ENCODE measurements at places on chromosomes 2 and 18. TPM values are rescaled to one million over a fixed set of nuclear protein-coding genes. Genes with fewer than 3 reads are reported as not detected.

The PRKAG3 gene
- not detected for total RNA-seq

- DNase-seq, result no peak
Observed at GRCh38 chr2:31404302-31404701, 10.2 kb downstream of the XDH start.

DNA sequence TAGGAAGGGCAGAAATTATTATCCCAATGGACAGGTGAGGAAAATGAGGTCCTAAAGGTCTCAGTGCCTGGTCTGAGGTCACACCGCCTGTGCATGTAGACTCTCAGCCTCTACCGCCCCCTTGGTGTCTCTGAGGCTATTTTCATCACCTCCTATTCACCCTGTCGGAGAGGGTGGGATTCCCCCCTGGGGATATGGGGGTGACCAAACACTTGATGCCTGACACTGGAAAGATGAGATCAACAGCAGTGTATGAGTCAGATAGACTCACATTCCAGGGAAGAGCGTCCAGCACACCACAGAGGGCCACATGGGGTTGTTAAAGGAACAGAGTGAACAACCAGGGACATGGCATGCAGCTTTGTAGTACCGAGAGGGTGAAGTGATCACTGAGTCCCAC, 199.7 kb downstream of the SMAD2 start:
- no peak for DNase-seq

DNA sequence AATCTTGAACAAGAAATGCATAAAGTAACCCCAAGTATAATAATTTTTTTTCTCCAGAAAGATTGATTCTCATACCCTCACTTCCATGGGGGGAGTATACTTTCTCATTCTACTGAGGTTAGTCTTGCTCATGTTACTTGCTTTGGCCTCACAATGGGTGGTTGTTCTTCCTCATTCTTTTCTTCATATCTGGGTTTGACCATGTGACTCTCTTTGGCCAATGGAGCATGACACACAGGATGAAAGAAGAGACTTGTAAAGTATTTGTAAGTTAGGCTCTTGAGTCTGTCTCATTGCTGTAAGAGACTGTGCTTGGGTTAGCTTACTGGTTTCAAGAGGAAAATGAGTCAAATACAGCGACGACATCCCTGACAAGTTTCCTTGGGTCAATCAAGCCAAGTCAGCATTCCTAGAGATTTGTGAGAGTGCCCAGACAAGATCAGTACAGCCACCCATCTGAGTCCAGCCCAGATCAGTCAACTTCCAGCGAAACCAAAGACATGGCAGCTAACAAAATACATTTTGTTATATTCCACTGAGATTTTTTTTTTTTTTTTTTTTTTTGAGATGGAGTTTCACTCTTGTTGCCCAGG, 970.2 kb downstream of the BCL11A start:
- no peak for DNase-seq

The LRATD1 gene
- 17.1 TPM for total RNA-seq

The ANKRD30B gene
- total RNA-seq, result 0.70 TPM

- no peak for DNase-seq
Observed at GRCh38 chr2:173716458-173717052, 248.6 kb downstream of the SP3 start.

DNA sequence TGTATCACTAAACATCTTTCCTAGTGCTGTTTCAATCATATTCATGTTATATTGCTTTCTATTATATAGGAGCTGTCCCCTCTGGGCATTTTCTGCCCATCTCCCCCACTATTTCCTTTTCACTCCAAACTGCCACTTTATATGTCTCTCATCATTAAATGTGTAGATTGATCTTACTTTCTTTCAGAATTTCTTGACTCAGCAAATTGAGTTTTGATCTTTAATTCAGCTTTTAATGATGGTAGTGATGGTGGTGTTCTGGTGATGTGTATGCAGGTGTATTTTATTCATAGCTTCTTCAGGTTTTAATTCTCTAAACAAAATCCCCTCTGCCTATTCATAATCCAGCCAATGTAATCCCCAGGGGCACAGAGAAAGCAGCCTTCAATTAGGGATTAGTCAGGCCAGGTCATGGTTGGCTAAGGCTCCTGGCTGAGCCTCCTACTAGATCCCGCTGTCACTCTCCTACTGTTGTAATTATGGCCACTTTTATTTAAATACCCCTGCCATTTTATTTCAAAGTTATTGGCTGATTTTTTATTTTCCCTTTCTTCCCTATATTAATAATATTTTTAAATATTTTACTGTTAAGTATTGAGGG, 325.4 kb downstream of the SPAG16 start:
- no peak for DNase-seq

DNA sequence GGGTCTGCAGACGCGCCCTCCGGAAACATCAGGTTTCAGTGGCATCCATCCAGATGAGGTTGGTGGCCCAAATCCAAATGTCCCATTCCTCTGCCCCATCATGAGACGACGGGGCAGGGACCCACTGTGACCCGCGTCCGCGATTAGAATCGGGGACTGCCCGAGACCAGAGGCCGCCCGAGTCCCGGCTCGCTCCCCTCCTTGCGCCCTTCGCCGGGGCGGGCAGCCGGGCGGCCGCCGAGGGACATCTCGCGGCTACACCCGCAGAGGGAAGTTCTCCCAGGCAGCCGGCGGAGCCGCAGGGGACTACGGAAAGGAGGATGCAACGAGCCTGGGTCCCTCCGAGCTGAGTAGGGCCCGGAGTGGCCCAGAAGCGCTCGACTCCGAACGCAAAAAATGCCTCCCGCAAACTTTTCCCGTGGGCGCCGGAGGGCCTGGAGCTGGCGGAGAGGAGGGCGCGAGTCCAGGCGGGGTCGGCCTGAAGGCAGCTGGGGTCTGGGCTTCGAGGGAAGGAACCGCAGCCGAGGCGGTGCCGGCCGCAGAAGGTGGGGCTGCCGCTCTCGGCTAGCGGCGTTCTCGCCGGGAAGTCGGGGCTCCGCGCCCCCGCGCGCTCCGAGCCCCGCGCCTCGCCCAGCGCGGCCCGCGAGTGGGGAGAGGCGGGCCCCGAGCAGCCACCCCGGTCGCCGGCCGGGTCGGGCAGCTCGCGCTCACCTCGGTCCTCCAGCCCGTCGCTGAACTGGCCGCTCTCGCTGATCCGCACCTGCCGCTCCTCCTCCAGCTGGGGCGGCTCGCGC, 580 bp downstream of the TMEM163 start:
- no peak for DNase-seq

DNA sequence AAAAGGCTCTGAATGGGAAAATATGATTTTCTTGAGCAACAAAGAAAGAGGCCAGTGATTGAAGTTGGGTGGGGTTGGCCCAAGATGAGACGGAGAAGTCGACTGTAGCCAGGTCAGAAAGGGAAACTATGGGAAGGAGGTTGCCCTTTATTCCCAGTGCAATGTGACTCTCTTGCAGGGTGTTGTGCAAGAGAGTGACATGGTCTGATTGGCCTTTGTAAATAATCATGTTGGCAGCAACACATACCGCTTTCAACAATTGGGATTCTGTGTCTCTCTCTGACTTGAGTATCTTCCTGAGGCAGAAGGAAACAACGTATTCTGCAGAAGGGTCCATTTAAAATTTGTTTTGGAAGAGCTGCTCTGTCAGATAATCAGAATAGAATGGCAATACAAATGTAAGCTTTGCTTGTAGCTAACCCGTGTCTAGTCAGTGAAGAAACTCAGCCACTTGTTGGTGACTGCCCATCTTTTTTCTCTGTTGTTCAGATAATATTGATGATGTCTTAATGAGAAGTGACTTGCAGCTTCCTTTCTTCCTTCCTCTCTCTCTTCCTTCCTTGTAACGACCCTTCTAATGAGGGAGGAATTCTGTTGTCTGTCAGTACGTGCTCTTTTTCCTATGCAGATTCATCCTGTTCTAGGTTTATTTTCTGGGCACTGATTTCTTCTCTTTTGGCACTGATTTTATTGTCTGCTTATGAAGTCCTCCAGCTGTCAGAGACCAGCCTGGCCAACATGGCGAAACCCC, 311.0 kb upstream of the FAM98A start:
- DNase-seq, result no peak

The ST8SIA5 gene
- 0.24 TPM for total RNA-seq

The DOK1 gene
- total RNA-seq, result 12.9 TPM

The TCF23 gene
- not detected for total RNA-seq

GRCh38 chr2:234300932-234301823, 195.7 kb downstream of the ARL4C start:
- DNase-seq, result no peak

DNA sequence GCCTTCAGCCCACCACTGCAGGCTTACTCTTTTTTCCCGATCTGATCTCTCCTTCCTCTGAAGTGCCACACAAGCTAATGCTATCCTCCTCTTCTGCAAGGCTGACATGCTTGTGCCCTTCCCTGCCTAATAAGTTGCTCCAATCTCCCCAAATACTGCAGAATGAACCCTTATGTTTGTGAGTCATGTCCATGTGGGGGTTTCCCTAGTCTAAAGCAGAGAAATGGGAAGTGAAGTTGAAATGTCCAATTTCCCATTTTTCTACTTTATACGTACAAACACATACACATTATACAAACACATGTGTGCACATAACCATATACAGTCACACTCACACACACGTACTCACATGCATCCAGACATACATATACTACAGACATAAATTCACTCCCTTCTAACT, 288.1 kb upstream of the CELF4 start:
- no peak for DNase-seq

GRCh38 chr2:176461809-176462670, 192.8 kb downstream of the MTX2 start:
- no peak for DNase-seq

The NEUROD1 gene
- not detected for total RNA-seq

DNA sequence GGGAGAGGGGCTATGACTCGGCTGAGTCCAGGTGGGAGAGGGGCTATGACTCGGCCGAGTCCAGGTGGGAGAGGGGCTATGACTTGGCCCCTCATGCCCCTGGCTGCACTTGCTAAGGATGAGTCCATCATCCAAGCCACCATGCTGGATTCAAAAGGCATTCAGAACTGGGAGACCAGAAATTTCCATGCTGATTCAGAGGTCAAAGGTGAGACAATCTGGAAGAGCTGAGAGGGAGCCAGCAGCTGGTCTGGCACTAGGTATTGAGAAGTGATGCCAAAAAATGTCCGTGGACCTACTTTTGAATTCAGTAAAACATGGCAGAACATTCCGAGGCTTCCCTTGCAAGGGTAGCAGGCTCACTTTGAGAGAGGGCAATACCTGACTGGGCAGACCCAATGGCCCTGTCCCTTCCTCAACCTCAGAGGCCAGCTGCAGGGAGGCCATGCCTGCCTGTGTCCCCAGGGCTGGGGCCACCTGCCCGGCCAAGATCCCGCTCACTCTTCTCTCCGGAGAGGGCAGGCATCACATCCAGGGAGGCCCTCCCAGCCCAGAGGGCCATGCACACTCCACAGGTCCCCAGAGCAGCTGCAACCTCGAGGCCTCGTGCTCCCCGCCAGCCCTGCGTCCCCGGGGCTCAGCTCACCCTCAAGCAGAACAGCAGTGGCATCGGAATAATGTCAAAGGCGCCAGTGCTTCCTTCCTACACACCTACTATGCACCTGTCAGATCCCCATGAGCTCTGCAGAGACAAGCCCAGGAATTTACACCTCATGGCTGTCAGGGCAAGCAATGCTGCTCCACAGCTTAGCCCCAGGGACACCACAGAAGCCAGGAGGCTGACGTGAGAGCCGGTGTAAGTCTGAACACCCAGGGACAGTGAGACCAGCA, 80.2 kb upstream of the GPC1 start:
- no peak for DNase-seq

- no peak for DNase-seq
Observed at GRCh38 chr2:32064713-32065112, 1.4 kb downstream of the SPAST start.

The MERTK gene
- total RNA-seq, result 10.3 TPM

GRCh38 chr2:10196110-10196892, 73.8 kb downstream of the RRM2 start:
- no peak for DNase-seq

DNA sequence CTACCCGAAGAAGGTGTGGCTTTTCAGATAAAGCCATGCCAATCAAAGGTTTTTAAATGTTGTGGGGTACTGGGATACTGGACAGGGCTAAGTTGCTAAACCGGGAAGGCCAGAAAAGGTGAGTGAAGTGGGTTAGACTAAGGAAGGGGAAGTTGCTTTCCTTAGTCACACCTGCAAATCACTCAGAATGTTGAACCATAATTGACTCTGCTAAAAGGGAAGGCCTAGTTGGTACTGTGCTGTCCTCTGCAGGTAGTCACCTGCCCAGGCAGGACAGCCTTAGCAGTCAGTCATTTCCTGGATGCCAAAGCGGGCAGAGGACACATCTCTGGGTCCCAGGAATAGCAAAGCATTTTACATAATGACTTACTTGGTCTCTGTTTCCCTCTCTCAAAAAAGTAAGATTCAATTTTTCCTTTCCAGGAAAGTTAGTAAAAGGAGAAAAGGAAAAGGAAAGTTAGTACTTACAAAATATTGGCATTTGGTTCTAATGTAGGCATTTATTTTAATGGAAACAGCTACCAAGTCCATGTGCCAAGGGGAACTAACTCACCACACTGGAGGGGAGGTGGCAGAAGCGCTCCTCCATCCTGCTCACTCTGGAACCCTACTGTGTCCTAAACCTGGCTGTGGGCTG, 60.3 kb downstream of the RFTN2 start:
- no peak for DNase-seq

The AQP12B gene
- not detected for total RNA-seq

GRCh38 chr2:50538147-50538546, 493.8 kb downstream of the NRXN1 start:
- no peak for DNase-seq

- DNase-seq, result no peak
Observed at GRCh38 chr2:220275454-220275853, 648.0 kb downstream of the SLC4A3 start.

Measured in glomerular endothelial cell (primary cell).